ENCODE measurements at places on chromosomes 3 and 15.

- DNase-seq, result no peak
These were observed 3.9 kb upstream of the SENP2 start for GRCh38 chr3:185582236-185582635.

GRCh38 chr3:196458063-196458462 lies 25.8 kb upstream of the UBXN7 start:
- DNase-seq, result no peak

- DNase-seq, result no peak
These were observed 44.6 kb downstream of the ANKRD28 start for GRCh38 chr3:15753056-15753710.

DNA sequence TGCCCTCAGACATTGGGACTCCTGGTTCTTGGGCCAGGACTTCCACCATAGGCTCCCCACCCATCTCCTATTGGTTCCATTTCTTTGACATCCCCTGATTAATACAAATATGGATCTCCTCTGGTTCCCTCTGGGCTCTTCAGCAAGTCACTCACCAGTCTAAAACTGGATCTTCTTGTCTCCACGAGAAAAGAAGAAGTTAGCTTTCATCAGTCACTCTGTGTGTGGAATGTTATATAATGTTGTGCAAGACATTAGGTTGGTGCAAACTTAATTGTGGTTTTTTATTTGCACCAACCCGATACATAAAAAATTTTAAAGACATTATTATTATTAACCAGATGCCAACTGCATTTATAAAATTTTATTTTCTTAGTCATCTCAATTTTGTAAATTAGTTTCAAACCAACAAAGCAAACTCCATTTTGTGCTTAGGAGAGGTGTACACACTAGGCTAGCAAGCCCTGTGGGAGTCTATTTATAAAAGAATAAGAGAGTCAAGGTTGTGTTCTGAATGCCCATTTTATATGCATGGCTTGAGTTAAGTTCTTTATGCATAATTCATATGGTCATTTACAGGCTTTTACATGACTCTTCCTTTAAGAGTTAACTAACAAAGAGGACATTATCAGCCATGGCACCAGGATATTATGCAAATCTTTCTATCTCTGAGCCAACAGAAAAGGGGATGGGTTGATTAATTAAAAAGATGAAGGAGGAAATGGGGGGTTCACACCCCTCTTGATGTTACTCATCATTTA lies 35.1 kb upstream of the IL12A start:
- no peak for DNase-seq

All from central memory CD4-positive, alpha-beta T cell (primary cell).